ENCODE measurements at places on chromosomes 13 and 19.

DNA sequence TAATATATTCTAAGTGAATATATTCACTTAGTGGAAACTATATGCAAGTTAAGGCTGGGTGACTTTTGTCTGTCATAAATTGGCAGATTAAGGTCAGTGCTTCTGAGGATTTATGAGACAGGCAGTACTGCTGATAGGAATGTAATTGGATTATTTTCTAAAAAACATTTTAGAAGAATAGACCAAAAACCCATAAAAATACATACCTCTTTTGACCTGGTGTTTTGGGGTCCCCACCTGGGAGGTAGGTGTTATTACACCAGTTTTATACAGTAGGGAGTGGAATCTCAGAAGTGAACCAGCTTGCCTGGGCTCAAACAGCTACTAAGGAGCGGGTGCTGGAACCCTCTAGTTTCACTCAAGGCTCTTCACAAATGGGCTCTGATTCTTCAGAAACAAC is 25.3 kb downstream of the COG3 start:
- DNase-seq, result no peak

GRCh38 chr19:2046046-2046907 is 4.8 kb downstream of the MKNK2 start:
- no peak for DNase-seq

GRCh38 chr19:48994035-48994386 is 324 bp downstream of the RUVBL2 start:
- DNase-seq, result no peak

DNA sequence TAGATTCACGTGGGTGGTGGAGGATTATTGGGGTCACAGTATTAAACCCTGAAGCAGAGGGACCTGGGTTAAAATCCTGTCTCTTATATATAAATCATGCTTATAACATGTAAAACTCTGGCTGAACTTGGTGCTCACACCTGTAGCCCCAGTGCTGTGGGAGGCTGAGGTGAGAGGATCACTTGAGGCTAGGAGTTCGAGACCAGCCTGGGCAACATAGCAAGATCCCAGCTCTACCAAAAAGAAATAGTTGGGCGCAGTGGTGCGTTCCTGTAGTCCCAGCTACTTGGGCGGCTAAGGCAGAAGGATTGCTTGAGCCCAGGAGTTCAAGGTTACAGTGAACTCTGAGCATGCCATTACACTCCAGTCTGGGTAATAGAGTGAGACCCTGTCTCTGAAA is 2.4 kb downstream of the ZNF805 start:
- DNase-seq, result no peak

DNA sequence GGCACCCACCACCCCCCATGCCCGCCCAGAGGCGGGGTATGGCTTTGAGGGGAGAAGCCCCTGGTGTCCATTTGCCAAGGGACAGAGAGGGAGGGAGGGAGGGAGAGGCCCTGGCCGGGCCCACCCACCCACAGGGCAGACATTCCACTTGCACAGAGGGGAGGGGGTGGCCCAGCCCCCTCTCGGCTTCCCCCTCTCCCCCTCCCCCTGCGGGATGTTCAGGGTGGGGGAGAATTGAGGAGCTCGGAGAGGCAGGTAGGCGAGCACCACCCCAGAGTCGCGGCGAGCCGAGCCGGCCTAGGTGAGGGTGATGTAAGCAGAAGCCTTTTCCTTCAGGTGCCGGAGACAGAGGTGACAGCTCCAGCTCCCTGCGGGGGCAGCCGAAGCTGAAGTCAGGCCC is 12.3 kb downstream of the DPF1 start:
- no peak for DNase-seq

GRCh38 chr13:42394711-42395085 is 122.7 kb downstream of the AKAP11 start:
- no peak for DNase-seq

DNA sequence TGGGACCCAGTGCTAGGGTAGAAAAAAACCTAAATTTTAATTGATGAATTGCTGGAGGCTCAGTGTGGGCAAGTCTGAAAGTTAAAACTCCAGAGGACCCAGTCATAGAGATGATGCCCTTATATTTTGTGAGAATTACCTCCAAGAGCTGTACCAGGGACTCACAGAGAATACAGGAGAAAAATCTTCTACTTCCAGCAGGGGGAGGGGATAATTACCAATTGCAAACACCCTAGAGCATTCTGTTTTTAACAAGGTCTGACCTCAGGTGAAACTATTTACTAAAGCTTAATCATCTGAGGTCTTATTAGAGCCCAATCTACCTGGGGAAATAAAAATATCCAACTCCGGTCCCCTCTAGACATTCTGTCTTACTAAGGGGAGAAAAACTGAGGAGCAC is 994.7 kb upstream of the MIR17HG start:
- no peak for DNase-seq

DNA sequence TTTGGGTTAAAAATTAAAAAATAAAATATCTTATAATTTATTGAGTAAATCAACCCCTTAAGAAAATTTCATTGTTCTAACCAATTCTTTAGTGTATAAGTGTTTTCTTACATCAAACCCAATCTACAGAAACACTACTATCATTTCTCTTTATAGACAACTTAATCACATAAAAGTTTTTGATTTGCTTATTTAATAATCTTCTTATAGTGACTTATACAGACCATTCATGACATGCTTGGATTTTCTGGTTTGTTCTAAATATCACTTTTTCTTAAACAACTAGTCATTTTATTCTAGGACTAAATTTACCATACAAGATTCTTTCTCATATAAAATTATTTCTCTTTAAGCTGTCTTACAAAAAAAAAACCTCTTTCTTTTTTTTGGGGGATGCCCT is 27.3 kb upstream of the ZSCAN5A start:
- no peak for DNase-seq

DNA sequence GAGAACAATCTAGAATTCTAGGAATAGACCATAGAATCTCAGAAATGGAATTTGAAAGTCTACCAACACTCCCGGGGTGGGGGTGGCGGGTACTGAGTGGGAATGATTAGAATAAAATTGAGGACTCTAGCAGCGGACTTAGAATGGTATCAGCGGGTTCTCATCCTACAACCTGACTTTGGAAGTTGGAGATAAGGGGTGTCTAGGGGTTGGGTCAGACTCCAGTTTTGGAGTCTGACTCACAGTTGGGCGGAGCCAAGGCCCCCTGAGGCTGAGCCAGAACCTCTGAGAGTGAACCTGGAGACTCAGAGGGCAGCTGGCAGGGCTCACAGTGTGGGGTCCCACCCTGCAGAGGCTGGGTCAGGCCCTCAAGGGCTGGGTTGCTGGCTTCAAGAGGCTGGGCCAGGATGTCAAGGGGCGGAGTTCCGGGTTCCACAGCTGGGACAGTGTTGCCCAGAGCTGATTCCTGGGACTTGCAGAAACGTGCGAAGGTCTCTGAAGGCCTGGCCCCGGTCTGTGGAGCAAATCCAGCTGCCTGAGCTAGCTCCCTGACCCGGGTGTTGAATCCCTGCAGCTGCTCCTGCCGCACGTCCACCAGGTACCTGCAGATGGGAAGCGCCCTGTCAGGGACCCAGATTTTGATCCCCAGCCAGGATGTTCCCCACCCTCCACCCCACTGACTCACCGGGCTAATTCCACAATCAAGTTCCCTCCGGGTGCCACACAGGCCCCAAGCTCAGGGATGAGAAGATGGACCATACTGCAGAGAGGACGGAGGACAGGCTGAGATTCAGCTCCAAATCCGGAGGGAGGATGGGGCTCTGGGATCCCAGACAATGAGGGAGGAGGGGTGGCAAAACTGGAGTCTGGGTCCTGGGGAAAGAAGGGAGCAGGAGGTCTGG is 1.6 kb upstream of the TNNI3 start:
- peak; percentile 64 for DNase-seq

GRCh38 chr19:43692877-43693276 is 22.9 kb upstream of the PLAUR start:
- DNase-seq, result no peak

DNA sequence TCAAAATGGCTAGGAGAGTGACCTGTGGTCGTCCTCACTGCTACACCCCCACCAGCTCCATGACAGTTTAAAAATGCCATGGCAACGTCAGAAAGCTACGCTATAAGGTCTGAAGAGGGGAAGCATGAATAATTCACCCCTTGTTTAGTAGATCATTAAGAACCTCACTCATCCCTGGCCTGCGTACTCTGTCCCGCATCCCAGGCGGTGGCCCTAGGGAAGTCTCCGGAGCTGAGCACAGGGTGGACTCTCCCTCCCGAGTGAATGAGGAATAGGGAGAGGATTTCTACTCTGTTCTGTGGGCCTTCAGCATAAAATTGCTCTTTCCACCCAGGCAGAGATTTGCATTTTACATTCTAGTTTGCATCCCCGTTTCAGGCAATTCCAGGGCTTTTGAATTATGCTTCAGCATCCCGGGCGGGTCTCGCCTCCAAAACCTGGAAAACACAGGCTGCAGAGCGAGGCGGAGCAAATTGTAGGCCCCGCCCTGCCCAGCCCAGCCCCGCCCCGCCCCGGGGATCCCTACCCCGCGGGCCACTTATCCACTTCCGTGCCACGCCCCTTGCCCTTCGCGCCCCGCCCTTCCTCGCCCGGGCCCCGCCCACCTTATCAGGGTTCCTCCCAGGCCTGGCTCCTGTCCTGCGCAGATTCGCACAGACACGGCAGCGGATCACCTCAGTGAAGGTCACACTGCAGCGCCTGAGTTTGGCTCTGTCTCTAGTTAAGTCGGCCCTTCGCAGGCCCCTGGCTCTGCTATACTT is 7.5 kb upstream of the ZNF525 start:
- peak; percentile 4 for DNase-seq

- DNase-seq, result no peak
Measured at GRCh38 chr19:5131506-5132205, 162.7 kb downstream of the KDM4B start.

- DNase-seq, result no peak
Measured at GRCh38 chr19:12882589-12882988, 1.3 kb upstream of the DNASE2 start.

- DNase-seq, result peak; percentile 14
Measured at GRCh38 chr19:57850553-57851017, 926 bp downstream of the ZNF587 start.

DNA sequence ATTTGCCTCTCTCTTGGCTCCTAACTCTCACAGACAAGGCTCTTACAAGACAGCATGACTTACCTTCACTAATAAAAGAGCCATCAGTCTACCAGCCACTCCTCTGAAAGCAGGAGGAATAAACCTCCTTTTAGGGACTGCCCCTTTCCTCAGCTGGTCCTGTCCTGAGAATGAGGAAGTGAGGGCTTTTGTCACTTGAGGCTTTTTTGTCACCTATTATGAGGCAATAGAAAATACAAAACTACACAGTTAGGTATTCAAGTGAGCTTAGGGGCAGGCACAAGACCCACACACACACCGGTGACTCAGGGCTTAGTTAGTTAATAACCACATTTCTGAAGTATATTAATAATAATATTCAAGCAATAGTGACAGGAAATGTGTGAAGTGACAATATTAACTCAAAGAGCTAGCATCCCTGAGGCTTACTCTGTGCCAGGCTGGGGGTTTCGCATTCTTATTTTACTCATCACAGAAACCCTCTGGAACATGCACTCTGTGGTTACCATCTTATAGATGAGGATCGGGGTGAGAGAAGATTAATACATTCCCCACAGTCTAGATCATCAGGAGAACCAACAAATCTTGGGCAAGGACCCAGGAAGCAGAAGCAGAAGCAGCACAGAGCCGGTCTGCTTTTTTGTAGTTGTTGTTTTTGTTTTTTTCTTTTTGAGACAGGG is 379.9 kb downstream of the LIG4 start:
- DNase-seq, result no peak

DNA sequence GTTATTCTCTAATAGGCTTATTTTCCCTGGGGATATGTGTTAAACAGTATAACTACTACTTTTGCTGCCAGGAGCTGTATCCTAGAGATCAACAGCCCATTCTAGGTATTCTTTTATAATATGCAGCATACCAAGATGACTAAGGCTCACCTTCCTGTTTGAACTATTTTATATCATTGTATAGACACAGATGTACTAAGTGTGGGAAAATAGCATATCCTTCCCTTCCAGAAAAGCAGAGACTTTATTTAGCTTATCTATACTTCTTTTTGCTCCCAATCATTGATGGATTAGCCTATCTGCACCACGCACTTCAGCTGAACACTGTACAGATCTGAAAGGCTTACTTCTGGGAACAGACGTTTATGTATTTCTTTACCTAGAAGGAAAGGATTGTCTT is 82.6 kb downstream of the MAB21L1 start:
- DNase-seq, result no peak

DNA sequence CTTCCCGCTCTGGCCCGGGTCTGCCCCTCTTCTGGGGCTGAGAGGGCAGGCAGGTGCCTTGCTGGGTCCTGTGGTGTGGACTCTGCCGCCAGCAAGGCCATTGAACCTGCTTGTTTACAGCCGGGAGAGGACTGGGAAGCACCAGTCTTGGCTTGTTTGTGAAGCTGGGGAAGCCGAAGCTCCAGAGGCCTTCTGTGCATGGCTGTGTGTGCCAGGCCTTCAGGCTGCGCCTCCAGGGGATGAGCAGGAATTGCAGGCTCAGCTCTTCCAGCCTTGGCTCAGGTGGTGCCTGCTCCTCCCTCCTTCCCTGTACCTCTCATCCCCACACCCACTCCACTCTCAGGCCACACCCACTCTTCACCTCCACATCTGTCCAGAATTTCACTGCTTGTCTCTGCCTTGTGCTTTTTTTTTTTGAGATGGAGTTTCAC is 17.5 kb downstream of the NDUFB7 start:
- no peak for DNase-seq
